SK-MEL-5 (cell line): ENCODE measurements at places on chromosomes 11 and 22. TPM values are rescaled to one million over a fixed set of nuclear protein-coding genes. Genes with fewer than 3 reads are reported as not detected.

- no peak for DNase-seq
These were observed 313.3 kb downstream of the NTM start for GRCh38 chr11:131683666-131684065.

GRCh38 chr11:116239247-116239646, 533.5 kb downstream of the BUD13 start:
- DNase-seq = no peak

- DNase-seq = no peak
These were observed 3.0 kb downstream of the GAL start for GRCh38 chr11:68687311-68687710.

DNA sequence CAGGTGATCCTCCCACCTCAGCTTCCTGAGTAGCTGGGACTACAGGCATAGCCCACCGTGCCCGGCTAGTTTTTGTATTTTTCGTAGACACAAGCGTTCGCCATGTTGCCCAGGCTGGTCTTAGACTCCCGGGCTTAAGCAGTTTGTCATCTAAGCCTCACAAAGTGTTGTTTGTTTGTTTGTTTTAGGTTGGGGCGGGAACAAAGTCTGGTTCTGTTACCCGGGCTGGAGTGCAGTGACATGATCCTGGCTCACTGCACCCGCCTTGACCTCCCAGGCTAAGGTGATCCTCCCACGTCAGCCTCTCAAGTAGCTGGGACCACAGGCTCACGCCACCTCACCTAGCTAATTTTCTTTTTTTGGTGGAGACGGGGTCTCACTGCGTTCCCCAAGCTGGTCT, 12.6 kb downstream of the IRF7 start:
- no peak for DNase-seq

DNA sequence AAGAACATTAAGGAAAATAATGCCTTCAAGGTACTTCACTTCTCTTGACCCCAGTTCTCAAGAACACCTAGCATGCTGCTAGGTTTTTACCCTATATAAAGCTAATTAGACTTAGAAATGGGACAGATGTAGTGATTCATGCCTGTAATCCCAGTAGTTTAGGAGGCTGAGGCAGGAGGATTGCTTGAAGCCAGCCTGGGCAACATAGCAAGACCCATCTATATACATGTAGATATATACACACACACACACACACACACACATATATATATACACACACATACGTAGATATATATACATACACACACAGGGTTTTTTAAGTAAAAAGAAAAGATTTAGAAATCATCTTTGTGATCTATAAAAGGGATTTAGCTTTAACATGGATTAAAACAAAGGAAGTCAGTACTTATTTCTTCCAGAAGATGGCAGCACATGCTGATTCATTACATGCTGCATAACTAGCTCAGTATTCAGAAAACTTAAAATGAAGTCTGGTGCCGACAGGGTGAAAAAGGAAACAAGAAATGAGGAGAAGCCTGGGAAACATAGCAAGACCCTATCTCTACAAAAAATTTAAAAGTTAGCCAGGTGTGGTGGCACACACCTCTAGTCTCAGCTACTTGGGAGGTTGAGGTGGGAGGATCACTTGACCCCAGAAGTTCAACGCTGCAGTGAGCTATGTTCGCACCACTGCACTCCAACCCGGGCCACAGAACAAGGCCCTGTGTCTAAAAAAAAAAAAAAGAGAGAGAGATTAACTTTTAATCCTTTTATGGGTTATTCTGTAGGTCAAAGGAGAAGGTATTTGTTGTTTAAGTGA, 28.5 kb upstream of the RBX1 start:
- DNase-seq = peak; percentile 68

GRCh38 chr11:132047167-132047566, 676.8 kb downstream of the NTM start:
- DNase-seq = no peak

GRCh38 chr11:69654001-69654659, 13.2 kb downstream of the CCND1 start:
- DNase-seq = no peak

GRCh38 chr11:3181725-3182461, 16.8 kb upstream of the OSBPL5 start:
- DNase-seq = no peak

DNA sequence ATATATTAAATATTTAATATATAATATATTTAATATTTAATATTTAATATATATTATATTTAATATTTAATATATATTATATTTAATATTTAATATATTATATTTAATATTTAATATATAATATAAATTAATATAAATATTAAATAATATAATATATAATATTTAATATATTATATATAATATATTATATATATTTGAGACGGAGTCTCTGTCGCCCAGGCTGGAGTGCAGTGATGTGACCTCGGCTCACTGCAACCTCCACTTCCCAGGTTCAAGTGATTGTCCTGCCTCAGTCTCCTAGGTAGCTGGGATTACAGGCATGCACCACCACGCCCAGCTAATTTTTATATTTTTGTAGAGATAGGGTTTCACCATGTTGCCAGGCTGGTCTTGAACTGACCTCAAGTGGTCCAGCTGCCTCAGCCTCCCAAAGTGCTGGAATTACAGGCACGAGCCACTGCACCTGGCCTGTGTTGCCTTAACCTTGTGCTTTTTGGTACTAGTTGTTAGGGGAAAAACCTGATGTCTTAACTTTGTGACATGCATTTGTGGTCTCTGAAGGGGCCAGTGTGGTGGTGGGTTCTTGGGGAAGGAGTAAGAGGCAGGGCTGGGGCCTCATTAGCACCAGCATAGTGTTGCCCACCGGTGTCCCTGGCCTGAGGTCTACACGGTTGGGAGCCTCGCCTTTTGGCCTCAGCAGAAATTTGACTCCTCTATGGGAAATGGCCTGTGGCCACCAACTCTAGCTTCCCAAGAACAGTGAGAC, 16.6 kb downstream of the SEC14L3 start:
- no peak for DNase-seq

Gene USP2
- 0.37 and 0.40 TPM in 2 replicates for total RNA-seq

Gene ANO5
- 0.21 and 0.59 TPM in 2 replicates for total RNA-seq

Gene MPEG1
- not detected in 2 replicates for total RNA-seq

Gene BIK
- 8.0 and 9.2 TPM in 2 replicates for total RNA-seq

Gene CSRP3
- total RNA-seq = not detected in 2 replicates
